ENCODE measurements at places on chromosomes 13 and 19.
A peak's percentile ranks its signal among the peaks of the same experiment; 100 is the strongest.

GRCh38 chr19:12272386-12272785, 22.3 kb downstream of the ZNF44 start:
- DNase-seq, result no peak

GRCh38 chr13:26897706-26898550, 137.3 kb upstream of the GPR12 start:
- no peak for DNase-seq

GRCh38 chr13:33728271-33729037, 89.5 kb upstream of the RFC3 start:
- DNase-seq, result peak; percentile 63

DNA sequence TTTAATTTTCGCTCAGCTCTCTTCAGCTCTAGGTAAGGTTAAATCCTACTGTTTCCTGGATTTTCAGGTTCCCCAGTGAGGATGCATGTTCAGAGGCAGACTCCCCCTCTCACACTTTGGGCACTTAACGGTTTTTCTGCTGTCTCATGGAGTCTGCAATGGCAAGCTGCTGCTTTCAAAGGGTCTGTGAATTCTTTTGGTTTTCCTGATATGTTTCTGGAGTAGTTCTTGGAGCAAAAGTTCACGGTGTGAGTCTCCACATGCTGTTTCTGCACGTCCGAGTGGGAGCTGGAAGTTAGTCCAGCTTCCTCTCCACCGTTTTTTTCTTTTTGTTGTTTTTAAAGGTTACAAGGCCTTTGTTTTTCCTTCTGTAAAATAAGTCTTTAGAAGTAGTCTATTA, 35.4 kb downstream of the DNAJC15 start:
- no peak for DNase-seq

GRCh38 chr13:97231829-97232196, 9.7 kb downstream of the MBNL2 start:
- DNase-seq, result no peak

GRCh38 chr13:66102864-66103263, 1127.3 kb downstream of the PCDH9 start:
- DNase-seq, result no peak

DNA sequence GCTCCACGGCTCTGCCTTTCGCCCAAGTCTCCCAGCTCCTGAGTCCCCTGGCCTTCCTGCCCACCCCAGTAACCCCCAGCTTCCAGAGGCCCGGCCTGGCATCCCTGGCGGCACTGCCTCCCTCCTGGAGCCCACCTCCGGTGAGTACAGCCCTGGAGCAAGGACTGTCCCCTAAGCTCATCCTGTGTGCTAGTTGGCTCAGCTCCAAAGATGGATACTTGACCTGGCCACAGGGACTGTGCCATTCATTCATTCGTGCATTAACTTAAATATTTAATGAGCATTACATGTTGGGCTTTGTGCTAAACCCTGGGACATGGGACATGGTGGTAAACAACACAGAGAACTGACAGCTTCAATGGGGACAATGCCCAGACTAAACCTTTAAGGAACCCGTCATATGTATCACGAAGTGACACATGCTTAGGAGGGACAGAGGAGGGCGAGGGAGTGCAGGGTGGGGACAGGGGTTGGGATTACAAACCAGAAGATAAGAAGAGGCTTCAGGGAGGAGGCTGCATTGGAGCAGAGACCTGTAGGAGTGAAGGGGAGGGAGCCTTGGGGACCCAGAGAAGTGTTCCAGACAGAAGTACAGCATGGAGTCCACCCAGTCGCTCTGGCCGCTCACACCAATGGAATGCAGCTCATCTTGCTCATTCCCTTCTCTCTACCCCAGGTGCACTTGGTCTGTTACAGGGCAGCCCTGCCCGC, 6.9 kb upstream of the OVOL3 start:
- peak; percentile 68 for DNase-seq

DNA sequence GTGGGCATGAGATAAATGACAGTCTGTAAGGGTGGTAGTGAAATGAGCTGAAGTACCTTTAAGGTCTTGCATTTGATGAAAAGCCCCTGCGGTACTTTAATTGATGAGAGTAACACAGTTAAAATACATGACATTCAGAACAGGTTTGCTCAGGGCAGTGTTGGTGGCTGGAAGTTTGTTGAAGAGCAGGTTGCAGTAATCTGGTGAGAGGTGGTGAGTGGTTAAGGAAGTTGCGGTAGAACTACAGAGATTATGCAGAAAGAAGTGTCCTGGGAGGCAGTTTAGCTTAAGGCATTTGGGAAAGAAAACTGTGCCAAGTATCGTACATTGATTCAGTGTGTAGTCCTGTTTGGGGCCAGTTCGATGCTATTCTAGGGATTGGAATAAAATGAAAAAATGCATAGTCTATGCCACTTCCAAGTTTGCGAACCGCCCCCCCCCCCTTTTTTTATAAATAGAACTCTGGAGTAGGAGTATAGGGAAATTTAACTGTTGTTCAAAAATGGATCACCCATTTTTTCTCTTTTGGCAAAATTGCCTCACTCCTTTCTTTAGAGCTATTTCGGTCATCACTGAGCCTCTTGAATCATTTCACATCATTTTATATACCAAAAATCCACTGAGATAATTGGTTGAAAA, 42.7 kb downstream of the SLAIN1 start:
- no peak for DNase-seq

GRCh38 chr13:52446265-52446664, 4.2 kb downstream of the VPS36 start:
- peak; percentile 86 for DNase-seq

- no peak for DNase-seq
These were observed 3.2 kb upstream of the MYCBP2 start for GRCh38 chr13:77329911-77330584.
